COR-L47 (cell line): ENCODE measurements at places on chromosomes 6 and 20.

DNA sequence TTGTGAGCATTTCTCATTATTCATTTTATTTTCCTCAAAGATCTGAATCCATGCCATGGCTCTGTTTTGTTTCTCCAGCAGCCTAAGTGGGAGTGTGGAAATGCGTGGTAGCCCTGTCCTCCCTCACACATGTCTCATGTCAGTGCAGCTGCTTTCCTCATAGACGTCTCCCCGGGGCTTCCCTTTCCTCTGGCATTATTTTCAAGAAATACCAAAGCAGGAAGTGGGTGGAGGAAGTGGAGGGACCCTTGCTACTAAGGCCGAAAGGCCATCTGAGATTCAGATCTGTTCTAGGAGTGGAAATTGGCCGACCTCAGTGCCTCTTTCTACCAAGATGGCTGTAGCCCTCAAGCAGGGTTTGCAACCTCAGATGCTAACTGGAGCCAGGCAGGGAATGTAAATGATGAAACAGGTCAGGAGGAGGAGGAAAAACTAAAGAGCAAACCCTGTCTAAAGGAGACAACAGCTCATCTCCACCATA, 420.9 kb upstream of the PLCB4 start:
- no peak for DNase-seq

- no peak for DNase-seq
Observed at GRCh38 chr6:30543821-30544220, 12.5 kb downstream of the GNL1 start.

GRCh38 chr6:163392533-163392932, 22.0 kb upstream of the QKI start:
- no peak for DNase-seq

- DNase-seq = no peak
Observed at GRCh38 chr6:102458990-102459389, 1065.5 kb downstream of the GRIK2 start.

DNA sequence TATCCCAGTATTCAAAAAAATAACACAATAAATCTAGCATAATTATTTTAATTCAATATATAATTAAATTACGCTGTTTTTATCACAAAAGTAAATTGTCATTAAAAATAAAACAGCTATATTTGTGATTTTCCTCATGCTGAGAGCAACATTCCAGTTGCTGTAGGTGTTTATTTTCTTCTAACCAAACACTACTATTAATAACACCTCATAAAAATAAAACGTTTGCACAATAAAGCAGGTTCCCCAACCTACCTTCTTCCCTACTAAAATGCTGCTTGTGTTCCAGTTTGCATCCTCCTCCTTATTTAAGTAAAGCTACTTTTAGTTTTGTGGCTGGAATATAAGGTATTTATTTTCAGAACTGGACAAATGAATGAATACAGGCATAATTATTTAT, 108.2 kb upstream of the LGSN start:
- no peak for DNase-seq

DNA sequence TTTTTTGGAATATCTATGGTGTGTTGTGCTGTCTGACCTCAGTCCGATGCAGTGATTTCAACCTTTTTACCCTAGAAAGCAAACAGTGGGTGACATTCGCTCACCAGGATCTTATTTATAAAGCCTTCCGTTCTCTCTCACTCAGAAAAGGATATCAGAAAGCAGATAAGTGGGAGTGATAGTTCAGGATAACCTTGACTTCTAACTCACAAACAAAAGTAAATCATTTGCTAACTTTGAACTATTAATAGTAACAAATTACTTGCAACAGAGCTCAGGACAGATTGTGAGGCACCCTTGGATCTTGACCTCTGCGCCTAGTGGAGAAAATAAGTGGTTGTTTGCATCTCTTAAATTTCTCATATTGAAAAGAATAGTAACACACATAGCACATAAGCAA, 637.1 kb upstream of the CITED2 start:
- no peak for DNase-seq

DNA sequence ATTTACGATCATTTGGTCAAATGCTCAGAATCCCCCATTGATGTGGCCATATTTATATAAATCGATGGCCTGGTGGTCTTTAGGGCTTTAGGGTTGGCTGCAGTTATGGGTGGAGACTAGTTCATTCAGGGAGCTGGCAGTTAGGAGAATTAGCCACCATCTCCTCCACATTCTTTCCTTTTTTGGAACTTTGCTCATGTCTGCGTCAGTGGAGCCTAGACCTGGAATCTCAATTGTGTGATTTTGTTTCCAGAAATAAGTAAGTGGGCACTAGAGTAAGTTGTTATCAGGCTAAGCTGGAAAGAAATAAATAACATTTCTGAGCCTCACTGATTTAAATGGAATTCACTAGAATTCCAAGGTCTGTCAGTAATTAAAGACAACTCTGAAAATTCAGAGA, 29.0 kb upstream of the ELOVL5 start:
- no peak for DNase-seq

DNA sequence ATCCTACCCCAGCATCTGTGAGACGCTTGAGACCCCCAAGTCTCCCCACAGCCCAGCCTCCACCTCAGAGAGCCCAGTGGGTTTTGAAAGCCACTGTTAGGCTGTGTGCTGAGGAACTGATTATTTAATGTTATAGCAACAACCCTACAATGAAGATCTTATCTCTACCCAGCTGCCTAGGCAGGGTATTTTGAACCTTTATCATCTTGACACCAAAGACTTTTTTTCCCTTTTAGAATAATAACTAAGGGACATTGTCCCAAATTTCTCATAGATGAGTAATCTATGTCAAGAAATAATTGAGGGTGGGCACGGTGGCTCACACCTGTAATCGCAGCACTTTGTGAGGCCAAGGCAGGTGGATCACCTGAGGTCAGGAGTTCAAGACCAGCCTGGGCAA, 26.2 kb downstream of the HM13 start:
- DNase-seq = no peak

- DNase-seq = no peak
Observed at GRCh38 chr6:25065666-25066065, 129.9 kb upstream of the RIPOR2 start.

DNA sequence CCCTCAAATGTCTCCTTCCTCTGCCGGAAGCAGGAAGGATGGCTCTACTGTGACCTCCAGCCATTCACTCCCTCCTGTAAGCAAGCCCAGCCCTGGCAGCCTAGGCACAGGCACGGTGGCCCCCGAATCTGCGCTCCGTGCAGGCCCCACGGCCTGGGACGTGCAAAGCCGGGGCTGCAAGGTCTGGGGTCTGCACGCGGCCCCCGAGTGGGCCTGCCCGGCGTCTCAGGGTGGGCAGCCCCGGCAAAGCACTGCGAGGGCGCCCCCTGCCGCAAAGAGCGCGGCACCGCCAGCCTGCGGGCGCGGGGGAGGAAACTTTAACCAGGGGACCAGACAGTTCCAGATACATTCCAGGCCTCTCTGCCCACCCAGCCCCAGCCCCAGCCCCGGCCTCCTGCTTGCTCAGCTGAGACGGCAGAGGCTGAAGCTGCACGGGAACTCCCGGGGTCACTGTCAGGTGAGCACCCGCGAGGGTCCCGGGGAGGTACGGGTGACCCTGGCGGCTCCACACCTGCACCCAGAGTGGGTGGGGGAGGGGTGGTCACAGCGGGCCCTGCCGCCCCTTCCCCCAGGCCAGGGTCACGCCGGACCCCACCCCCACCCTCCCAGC, 98.8 kb downstream of the ASXL1 start:
- no peak for DNase-seq

DNA sequence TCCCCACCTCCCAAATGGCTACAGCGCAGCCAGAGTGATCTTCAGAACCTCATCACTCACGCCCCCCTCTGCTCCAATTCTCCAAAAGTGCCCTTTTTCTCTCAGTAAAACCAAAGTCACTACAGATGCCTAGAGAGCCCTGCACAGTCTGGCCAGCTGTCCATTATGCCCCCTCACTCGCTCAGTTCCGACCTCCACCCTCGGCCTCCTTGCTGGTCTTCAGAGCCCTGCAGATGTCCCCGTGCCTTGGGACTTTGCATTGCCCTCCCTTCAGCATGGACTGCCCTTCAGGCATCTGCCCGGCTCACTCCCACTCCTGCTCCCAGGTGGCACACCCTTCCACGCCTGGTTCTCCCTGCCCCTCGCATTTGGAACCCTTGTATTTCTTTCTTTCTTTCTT, 1.1 kb upstream of the RAET1E start:
- no peak for DNase-seq

DNA sequence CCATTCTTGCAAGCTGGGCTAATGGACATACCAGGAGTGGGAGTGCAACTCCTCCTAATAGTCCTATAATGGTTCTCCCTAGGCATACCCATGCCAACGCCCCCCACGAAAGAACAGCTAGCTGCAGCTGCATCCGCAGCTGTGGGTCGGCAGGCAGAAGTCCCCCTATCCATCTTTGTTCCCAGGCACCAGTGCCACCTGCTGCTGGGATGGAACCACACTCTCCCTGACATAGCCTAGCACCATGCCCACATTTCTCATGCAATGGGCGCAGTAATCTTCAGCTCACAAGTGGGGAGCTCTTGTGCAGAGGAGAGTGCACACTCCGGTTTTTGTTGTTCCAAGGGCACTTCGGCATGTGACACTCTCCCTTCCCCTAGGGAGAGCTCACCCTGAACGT, 567.8 kb downstream of the GRIK2 start:
- DNase-seq = no peak
